ENCODE measurements at places on chromosomes 16 and 17.
A peak's percentile ranks its signal among the peaks of the same experiment; 100 is the strongest.

- DNase-seq: no peak
These were observed 1.2 kb downstream of the MIF4GD start for GRCh38 chr17:75269844-75270217.

DNA sequence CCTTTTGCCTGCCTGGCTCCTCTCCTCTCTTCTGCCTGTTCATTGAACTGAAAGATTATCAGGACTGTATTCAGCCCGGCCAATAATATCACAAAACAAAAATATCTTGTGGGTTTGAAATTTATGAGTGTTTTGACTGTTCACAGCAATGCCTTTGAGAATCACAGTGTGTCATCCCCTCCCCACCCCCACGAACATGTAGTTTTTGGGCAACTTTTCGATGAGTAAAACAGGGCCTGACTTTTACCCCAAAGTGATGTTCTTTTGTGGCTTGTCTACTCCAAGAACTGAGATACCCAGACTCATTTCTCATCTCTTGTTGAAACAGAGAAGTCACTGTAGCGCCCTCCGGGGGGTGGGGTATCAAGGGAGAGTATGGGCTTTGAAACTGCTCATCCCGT is 675.7 kb downstream of the WWOX start:
- peak; percentile 29 for DNase-seq

GRCh38 chr17:82060614-82061013 is 5.0 kb downstream of the DUS1L start:
- DNase-seq: peak; percentile 9

- no peak for DNase-seq
These were observed 9.2 kb upstream of the KAT7 start for GRCh38 chr17:49779156-49779738.

GRCh38 chr16:10782628-10783027 is 36.0 kb downstream of the TVP23A start:
- DNase-seq: no peak

GRCh38 chr17:69417545-69418483 is 3.3 kb downstream of the MAP2K6 start:
- no peak for DNase-seq

DNA sequence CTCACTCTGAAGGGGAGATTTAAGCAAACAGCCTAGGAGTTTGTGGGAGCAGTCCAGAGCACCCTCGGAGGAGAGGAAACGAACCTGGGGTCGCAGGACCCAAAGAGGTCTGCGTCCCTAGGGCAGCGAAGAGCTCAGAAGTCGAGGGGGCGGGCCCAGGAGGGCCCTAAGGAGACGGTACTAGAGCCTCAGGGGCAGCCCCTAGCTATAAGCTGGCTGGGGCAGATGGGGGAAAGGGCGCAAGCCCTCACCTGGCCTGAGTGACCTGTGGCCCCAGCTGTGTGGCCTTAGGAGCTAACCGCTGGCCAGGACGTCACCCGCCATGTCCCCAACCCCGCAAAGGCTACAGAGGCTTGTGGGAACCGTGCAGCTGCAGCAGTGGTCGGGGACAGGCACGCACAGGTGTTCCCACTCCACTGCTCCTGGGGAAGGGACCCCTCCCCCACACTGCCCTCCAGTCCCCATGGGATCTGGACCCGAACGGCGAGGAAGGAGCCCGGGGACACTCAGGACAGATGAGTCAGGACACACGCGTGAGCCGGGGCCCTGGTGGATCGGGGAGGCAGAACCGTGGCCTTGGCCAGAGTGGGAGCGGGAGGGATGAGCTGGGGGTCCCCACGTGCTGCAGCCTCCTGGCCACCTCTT is 2.0 kb upstream of the CTRB2 start:
- no peak for DNase-seq

- no peak for DNase-seq
These were observed 432 bp upstream of the SLC46A1 start for GRCh38 chr17:28406473-28406814.

DNA sequence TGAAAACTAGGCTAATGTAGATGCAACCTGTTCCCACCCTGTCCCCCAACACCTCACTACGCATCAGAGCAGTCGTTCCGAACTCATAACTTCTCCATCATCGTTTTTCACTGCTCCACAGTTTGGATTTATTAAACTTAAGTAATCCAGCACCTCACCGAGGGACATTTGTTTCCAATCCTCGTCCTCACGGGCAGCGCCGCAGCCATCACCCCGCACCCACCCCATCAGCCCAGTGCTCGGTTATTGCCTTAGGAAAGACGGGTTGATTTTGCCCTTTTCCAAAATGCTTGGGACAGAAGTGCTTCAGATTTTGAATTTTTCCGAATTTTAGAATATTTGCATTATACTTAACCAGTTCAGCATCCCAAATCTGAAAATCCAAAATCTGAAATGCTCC is 71.0 kb upstream of the DOC2B start:
- no peak for DNase-seq

DNA sequence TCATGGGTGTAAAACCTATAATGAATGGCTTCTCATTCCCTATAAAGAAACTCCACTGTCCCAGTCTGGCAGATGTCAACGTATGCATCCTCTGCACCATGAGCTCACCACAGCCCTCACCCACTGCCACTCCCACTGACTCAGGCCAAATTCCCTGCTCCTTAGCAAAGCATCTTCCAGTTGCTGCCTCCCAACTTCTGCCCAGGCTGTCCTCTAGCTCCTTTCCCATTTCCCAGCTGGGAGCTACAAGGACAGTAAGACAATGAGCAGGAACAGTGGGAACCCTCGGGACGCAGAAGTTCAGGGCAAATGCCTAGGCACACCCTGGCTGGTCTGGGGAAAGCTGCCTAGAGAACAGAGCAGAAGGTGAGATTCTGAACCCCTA is 9.1 kb upstream of the THAP11 start:
- no peak for DNase-seq

- DNase-seq: no peak
These were observed 594 bp upstream of the DNAJC7 start for GRCh38 chr17:42017866-42018200.
